COR-L47 (cell line): ENCODE measurements at places on chromosomes 7 and 10.

- DNase-seq = no peak
Observed at GRCh38 chr10:60283397-60283796, 106.3 kb downstream of the ANK3 start.

DNA sequence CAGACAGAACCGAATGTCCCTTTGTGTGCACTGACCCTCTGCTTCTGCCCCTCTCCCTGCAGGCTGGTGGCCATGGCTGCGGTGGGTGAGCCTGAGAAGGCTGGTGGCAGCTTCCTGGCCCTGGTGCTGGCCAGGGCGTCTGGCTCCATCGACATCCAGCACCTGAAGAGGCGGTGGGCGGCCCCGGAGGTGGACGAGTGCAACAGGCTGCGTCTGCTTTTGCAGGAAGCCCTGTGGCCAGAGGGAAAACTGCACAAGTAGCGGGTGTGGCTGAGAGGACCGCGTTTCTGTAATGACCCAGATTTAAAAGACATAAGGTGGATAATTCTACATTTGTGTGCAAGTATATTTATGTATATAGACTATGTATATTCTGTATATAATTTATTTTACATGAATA, 89.2 kb downstream of the DYNC2I1 start:
- no peak for DNase-seq

- DNase-seq = no peak
Observed at GRCh38 chr7:27156508-27156898, at the start of gene HOXA7. Gene HOXA7, minus strand, starts transcription at chr7:27156675. Its CDS starts 130 bp downstream, at chr7:27156545.

GRCh38 chr10:34223658-34224057, 591.4 kb downstream of the PARD3 start:
- DNase-seq = no peak

- DNase-seq = no peak
Observed at GRCh38 chr7:45391618-45392451, 182.3 kb upstream of the ADCY1 start.

GRCh38 chr10:13950543-13950939, 363.8 kb downstream of the PRPF18 start:
- DNase-seq = no peak

DNA sequence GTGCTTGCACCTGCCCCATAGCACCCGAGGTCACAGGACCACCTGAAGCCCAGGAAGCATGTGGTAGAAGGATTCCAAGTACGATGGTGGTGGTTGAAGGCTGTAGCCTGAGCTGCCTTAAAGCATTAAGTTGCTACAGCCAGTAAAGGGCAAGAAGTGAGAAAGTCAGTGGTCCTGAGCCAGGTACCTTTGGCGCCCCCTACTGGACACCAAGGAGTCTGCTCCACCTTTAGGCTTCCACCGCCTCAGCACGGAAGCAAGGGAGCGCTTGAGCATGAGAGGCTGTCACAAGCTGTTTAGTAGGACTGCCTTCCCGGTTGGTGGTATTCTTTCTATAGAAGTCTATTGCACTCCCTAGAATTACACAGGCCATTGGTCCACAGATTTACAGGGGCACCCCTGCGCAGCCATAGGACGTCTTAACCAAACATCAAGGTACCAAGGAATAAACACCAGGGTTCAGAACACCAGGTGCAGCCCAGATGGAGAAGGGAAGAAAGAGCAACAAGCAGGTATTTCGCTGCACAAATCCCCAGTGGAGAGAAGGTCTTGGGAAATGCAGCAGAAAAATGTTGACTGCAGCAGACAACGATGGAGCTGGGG, 2.2 kb downstream of the CRTAC1 start:
- DNase-seq = peak; percentile 39
